HS-27A (cell line): ENCODE measurements at places on chromosomes 1 and 21.

GRCh38 chr1:24389231-24389678 is 24.3 kb downstream of the STPG1 start:
- no peak for DNase-seq

- no peak for DNase-seq
Measured at GRCh38 chr1:233424779-233425178, 97.3 kb downstream of the MAP3K21 start.

DNA sequence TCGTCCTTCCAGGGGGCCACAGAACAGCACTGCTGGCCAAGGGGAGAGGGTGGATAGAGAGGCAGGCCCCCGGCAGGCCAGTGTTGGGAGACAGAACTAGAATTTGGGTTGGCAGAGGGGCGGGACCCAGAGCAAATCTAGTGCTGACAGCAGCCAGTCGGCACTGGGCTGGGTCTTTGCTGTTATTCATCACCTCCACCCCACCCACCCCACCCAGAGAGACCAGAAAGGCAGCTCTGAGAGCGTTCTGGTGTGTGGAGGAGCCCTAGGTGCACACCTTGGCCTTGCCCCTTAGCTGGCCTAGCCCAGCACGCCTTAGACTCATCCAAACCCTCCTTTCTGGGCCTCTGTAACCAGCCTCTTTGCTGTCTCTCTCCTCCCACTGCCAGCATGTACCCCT is 6.4 kb upstream of the PKP1 start:
- DNase-seq, result no peak

DNA sequence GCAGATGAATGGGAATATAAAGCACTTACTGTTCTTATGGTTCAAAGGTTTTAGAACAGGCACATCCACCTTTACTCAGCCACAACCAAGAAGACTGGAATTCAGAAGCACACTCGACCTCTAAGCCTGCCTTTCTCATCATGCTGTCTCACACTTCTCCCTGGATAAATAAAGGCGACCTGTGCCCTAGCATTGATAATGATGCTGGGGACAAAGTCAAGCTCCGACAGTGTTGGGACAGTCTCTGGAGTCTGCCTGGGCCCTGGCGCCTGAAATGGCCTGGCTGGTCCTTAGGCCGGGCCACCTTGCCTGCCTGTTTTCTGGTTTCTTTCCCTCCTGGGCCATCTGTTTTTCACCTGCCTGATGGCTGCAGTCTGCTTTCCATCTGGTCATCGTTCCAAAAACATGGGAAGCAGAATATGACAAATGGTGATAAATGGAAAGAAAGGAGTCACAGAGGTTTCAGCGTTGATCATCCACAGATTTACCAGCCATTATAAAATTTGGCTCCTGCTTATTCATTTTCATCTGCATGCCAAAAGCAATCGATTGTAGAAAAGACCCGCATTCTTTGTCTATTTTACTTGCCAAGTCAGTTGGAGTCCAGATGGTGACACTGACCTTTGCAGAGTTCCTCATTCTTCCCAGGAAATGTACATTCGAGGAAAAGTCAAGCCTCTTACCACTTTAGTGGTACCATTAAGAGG is 91.2 kb upstream of the KCNJ15 start:
- DNase-seq, result no peak

DNA sequence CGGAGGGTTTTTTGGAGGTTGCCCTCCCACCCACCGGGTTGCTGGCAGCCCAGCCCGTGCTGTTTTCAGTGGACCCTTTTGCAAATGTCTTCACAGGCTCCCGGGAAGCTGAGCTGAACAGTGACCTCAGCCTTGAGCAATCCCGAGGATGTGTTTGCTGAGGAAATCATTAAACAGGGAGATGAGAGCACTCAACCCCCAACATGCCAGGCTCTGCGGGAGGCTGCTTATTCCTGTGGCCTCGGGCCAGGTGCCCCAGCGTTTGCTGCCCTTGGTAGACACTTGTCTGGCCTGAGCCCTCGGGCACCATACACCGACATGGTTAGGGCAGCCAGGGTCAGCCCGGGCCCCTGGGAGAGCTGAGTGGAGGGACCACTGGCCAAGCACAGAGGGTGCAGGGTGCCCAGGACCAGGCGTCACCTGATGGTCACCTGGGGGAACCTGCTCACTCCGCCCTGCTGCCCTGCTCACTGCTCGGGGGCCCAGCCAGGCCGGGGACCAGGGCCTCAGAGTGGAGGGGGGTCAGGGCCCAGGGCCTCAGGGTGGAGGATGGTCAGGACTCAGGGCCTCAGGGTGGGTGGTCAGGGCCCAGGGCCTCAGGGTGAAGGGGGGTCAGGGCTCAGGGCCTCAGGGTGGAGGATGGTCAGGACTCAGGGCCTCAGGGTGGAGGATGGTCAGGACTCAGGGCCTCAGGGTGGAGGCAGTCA is 42.5 kb upstream of the POFUT2 start:
- DNase-seq, result no peak

DNA sequence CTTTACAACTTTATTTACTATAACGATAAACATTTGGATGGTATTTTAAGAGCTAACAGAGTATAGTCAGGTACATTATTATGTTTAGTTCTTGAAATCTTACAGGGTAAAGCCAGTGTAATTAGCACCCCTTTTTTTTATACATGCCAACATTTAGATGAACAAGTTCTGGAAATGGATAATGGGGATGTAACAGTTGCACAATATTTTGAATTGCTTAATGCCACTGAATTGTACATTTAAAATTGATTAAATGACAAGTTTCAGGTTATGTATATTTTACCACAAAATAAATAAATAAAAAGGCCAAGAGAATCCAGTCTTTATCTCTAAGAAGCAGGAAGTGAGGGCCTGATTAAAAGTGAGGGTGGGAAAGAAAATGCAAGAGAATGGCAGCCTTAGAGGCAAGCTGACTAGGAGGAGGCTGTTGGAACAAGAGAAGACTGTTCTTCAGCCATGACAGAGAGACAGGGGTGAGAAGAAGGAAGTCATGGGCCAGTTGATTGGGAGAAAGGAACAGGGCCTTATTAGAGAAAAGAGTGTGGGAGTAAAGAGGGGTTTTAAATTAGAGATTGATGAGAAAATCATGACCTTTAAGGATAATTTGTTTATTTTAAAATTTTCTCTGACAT is 49.9 kb upstream of the TNFSF18 start:
- DNase-seq, result no peak

DNA sequence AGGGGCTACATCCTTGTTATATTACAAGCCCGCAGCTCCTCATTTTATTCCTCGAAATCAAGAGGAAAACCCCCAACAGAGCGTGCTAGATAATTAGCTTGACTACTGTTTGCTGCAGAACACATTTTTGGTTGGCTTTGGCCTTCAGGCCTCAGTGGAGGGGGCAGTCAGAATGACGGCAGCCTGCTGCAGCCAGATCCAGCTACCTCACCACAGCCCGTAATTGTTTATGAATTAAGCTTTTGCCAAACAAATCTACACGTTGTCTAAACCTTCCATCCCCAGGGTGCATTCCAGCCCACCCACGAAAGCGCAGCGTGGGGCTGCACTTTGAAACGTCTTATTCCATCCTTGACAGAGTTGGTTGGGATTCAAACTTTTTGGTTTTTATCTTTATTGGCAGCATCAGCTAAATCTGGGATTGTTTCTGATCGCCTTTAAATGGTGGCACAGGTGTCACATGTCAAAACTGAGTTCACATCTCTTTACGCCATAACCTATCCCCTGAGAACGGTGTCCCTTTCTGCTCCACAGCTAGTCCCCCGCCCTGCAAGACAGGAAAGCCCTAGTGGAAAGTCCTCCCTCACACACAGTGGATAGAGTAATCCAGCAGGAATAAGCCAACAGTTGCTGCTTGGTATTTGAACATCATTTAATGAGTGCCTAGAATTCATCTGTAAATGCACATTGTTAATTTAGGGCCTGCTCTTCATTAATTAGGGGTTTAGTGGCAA is 195.5 kb downstream of the LMO4 start:
- no peak for DNase-seq

- no peak for DNase-seq
Measured at GRCh38 chr1:234262007-234262753, 111.1 kb upstream of the COA6 start.

- DNase-seq, result no peak
Measured at GRCh38 chr1:168476588-168477385, 67.0 kb downstream of the XCL2 start.

DNA sequence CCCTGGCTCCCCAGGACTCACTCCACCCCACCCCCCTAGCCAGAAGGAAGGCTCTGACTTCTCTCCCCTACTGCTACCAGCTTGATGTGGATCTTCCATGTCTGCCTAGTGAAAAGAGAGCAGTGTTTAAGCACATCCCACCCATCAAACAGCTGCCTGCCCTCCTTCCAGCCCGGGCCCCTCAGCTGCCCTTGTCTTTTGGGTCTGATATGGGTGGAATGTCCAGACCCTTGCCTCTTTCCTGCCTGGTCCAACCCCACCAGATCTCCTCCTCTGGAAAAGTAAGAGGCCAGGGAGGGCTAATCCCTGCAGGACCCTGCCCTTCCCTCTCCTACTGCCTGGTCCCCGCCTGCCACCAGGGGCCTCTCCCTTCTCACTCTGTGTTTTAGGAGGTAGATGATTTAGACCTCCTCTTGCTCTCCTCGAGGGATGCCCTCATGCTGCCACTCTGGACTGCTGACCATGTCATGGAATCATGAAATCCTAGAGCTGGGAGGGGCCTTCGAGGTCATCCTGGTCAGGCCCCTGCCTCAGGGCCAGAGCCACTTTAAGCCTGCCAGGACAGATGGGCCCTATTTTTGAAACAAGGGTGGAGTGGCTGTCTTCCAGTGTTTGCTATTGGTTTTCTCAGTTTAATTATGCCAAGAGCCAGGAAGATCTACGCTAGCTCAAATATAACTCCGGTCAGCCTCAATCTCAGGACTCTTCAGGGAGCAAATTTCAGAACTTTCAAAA is 15.8 kb upstream of the HSPG2 start:
- no peak for DNase-seq

GRCh38 chr1:181312946-181313345 is 170.4 kb upstream of the CACNA1E start:
- no peak for DNase-seq

GRCh38 chr1:11886986-11887665 is 28.4 kb upstream of the NPPB start:
- no peak for DNase-seq

GRCh38 chr1:25505656-25506385 is 37.6 kb upstream of the LDLRAP1 start:
- DNase-seq, result no peak

DNA sequence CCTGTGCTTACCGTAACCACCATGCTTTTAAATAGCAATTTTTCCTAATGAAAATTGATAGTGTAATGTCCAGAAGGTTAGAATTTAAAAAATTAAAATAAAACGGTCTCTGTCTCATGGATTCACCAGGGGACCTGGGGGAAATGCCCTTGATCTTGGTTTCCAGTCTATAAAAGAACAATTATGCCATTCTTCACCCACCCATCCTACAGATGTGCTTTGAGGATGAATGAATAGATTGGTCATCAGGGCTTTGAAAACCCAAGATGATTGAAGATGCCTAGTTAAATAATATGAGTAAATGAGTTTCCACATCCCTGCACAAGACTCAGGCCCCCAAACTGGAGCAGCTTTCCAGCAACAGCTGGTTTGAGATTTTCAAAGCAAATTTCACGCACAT is 38.7 kb downstream of the CNN3 start:
- DNase-seq, result no peak

- no peak for DNase-seq
Measured at GRCh38 chr1:56180520-56181190, 398.7 kb downstream of the PLPP3 start.

DNA sequence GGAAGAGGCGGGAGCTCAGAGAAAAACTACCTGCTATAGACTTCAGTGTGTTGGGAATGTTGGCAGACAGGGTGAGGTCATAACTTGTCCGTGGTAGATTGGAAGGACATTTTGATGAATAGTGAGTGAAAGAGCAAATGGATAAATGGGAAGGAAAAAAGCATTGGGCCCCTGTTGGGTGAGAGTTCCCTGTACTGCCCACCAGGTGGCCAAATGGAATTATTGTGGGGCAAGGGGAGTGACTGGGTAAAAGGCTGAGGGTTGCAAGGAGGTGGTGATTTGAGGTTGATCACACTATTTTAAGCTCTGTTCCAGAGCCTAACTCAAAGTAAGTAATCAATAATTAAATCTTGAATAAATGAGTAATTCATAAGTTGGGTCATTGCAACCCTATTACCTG is 60.4 kb downstream of the MRPS6 start:
- no peak for DNase-seq

- no peak for DNase-seq
Measured at GRCh38 chr1:56287721-56288120, 291.6 kb downstream of the PLPP3 start.

- DNase-seq, result no peak
Measured at GRCh38 chr1:15959827-15960446, 16.0 kb downstream of the ZBTB17 start.

- DNase-seq, result no peak
Measured at GRCh38 chr1:70440642-70441391, 29.7 kb downstream of the CTH start.
